Mesenchymal stem cell (in vitro differentiated cells and primary cell): ENCODE measurements at places on chromosomes 3 and 15.

DNA sequence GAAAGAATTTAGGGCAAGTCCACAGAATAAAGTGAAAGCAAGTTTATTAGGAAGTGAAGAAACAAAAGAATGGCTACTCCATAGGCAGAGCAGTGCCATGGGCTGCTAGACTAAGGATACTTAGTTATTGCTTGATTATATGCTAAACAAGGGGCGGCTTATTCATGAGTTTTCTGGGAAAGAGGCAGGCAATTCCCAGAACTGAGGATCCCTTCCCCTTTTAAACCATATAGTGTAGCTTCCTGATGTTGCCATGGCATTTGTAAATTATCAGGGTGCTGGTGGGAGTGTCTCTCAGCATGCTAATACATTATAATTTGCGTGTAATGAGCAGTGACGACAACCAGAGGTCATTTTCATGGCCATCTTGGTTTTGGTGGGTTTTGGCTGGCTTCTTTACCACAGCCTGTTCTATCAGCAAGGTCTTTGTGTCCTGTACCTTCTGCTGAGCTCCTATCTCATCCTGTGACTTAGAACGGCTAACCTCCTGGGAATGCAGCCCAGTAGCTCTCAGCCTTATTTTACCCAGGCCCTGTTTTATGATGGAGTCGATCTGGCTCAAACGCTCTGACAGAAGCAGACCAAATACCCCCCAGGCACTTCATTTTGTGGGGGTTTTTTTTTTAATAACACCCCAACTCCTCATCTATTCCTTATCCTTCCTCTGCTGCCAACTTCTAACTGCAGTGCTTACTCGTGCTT lies 103.0 kb upstream of the RARB start:
- DNase-seq, result no peak

DNA sequence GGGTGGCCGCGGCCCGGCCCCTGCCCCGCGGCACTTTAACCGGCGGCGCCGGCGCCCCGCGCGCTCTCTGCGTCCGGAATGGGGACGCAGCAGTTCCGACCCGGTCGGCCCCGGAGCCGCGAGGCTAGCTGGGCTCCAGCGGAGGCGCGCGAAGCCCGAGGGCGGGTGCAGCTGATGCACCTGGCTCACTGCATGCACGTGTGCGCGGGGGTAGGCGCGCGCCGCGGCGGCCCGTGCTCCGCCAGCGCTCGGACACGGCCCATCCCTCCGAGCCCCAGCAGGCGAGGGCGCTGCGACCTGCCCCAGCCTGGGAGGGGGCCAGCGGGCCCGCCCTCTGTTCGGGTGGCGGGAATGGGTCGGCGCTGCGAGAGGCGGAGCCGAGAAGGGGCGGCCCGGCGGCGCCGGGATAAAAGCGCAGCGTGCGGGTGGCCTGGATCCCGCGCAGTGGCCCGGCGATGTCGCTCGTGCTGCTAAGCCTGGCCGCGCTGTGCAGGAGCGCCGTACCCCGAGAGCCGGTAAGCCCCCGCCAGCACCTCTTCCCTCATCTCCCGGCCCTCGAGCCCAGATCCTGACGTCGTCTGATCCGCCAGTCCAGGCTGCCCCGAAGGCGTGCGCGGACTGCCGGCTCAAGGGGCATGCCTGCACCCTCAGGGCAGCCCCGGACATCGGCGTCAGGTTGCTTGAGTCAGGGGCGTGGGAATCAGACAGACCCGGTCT lies at the start of the genes CHDH and IL17RB:
TSS of gene CHDH (minus strand) at position 286 of the 717 bp plus-strand sequence. CDS start 22,411 bp downstream, outside the sequence.
TSS of gene IL17RB (plus strand) at position 435 of the 717 bp plus-strand sequence. CDS start at position 456, 21 bp downstream.
- no peak for DNase-seq

- DNase-seq, result no peak
These were observed 270.6 kb upstream of the HES1 start for GRCh38 chr3:193865339-193865738.

- DNase-seq, result no peak
These were observed 1.5 kb downstream of the CDC25A start for GRCh38 chr3:48186631-48187300.

GRCh38 chr15:42999201-42999779 lies 78.7 kb upstream of the TTBK2 start:
- peak; percentile 40 for DNase-seq

GRCh38 chr3:66419036-66419435 lies 81.8 kb downstream of the LRIG1 start:
- DNase-seq, result no peak

GRCh38 chr15:33508703-33509102 lies 197.9 kb downstream of the RYR3 start:
- DNase-seq, result no peak

DNA sequence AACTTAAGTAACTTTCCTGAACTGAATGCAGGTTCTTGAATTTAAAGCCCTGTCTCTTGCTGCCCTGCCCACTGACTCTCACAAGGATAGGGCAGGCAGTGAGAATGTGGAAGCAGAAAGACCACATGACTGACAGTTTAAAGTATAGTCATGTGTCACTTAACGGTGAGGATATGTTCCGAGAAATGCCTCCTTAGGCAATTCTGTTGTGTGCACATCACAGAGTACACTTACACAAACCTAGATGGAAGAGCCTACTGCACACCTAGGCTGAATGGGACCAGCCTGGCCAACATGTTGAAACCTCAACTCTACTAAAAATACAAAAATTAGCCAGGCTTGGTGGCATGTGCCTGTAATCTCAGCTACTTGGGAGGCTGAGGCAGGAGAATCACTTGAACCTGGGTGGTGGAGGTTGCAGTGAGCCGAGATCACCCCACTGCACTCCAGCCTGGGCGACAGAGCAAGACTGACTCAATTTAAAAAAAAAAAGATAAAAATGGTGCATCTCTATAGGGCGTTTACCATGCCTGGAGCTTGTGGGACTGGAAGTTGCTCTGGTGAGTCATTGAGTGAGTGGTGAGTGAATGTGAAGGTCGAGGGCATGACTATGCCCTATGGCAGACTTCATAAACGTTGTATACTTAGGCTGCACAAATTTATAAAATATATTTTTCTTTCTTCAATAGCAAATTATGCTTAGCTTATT lies 18.9 kb upstream of the COPG1 start:
- peak; percentile 91 for DNase-seq

- DNase-seq, result no peak
These were observed 575 bp downstream of the LEO1 start for GRCh38 chr15:51971032-51971374.

DNA sequence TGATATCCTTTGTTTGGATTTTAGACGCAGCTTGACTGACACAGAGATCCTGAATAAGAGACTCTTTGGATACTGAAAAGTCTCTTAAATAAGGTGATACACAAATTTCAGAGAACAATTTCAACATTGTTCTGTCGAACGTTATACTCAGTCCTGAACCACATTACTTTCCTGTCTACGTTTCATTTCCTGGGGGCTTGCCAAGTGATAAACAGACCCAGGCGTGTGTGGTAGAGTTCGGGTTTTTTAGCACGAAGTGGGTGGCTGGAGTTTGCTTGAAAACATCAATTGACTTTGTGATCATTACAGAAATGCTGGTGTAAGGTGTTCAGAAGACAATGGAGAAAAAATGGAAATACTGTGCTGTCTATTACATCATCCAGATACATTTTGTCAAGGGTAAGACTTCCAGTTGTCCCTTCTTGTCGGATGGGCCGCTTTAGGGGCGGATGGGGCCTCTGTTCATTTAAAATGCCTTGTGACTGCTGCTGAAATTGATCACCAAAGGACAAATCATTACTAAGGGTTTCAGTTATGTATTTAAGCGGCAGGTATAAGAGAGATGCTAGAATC lies at the start of gene CD96:
TSS of gene CD96 (plus strand) at position 287 of the 573 bp plus-strand sequence. CDS start at position 339, 52 bp downstream.
- no peak for DNase-seq

GRCh38 chr3:107062310-107062709 lies 314.9 kb upstream of the CCDC54 start:
- no peak for DNase-seq

- DNase-seq, result no peak
These were observed 164.4 kb upstream of the RORA start for GRCh38 chr15:61393524-61393923.

GRCh38 chr15:41512512-41512939 lies 1.1 kb downstream of the LTK start:
- DNase-seq, result no peak

DNA sequence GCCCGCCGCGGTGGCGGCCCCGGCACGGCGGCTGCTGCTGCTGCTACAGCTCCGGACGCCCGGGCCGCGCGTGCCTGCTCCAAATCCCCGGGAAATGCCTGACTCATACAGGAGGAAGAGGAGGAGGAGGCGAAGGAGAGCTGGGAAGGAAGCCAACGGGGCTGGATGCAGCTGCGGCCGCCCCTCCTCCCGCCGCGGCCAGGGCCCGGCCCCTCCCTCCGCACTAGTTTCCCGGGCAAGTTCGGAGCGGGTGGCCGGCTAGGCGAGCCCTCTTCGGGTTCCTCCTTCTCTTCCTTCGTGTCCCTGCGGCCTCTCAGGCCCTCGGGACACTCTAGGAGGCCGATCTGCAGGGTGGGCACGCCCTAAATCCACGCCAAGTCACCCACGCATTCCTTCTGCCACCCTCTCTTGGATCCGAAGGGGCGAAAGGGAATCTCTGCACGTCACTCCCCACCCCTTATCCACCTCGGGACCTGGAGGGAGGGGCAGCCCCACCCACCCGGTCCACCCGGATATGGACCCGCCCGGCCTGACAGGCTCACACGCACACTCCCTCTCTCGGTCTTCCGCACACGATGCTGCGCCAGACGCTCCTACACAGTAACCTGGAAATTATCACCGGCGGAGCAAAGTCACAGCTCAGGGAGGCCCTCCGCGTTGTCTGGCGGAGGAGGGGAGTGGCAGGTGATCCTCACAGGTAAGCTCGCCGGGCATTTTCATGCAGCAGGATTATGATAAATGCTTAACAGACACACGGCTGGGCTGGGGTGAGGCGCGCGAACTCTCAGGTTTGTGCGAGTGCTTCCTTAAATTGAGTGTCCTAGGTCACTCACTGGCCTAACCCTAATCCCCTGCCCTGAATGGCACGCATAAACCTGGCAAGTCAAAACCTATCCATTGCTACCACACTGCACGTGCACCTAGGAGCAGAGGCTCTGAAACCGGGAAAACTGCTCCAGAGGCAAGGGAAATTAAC lies at the start of the genes OSBPL10 and ZNF860:
TSS of gene OSBPL10 (minus strand) at position 57 of the 976 bp plus-strand sequence. CDS start 83 bp downstream, outside the sequence.
TSS of gene ZNF860 (plus strand) at position 545 of the 976 bp plus-strand sequence. CDS start 7,330 bp downstream, outside the sequence.
- peak; percentile 92 for DNase-seq

DNA sequence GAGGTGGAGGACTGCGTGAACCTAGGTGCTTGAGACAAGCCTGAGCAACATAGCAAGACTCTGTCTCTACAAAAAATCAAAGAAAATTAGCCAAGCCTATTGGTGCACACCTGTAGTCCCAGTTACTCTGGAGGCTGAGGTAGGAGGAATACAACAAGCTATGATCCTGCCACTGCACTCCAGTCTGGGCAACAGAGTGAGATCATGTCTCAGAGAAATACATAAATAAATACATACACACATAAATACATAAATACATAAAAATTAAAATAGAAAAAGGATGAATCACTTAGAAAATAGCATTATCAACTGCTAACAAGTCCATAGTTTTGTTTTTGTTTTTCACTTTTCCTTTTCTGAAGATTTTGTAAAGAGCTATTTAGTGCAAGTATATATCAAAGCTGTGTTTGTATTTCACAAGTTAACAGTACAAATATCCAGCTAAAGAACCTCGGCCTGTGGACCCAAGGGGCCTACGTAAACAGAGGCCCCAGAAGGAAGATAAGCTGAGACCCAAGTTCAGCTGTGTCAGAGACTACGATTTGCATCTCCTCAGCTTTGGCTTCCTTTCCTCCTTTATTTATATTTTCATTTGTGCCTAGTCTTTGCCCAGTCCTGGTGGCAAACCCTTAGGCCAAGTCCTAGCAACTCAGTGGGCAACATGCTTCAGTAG lies 67.1 kb upstream of the ROBO2 start:
- DNase-seq, result no peak

- peak; percentile 4 for DNase-seq
These were observed 25.9 kb downstream of the CSTA start for GRCh38 chr3:122350814-122351418.
